ENCODE measurements at places on chromosomes 2 and 18.

DNA sequence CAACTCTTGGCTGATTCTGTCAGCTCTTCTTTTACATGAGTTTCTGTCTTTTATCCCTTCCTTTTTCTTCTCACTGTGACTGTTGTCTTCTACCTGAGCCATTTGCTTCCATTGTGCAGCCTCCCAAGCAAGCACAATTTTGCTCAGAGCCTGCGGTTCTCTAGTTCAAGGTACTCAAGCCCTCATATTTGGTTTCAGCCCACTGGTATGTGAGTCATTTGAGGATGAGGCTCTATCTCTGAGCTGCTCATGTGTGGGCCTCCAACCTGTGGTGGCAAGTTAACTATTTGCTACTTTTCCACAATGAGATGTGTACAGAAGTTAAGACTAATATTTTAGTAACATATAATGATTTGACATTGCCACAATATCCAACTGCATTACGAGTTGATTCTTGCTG lies 183.0 kb downstream of the PHLPP1 start:
- DNase-seq: no peak

GRCh38 chr2:42840760-42841159 lies 48.4 kb upstream of the HAAO start:
- DNase-seq: no peak

DNA sequence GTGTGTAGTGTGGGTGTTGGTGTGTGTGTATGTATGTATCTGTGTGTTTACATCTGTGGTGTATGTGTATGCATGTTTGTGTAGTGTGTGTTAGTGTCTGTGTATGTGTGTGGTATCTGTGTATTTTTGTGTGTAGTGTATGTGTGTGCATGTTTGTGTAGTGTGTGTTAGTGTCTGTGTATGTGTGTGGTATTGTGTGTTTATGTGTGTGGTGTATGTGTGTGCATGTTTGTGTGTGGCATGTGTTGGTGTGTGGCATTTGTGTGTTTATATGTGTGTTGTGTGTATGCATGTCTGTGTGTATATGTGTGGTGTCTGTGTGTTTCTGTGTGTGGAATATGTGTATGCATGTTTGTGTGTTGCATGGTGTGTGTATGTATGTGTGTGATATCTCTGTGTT lies 96.4 kb downstream of the CMPK2 start:
- DNase-seq: no peak

DNA sequence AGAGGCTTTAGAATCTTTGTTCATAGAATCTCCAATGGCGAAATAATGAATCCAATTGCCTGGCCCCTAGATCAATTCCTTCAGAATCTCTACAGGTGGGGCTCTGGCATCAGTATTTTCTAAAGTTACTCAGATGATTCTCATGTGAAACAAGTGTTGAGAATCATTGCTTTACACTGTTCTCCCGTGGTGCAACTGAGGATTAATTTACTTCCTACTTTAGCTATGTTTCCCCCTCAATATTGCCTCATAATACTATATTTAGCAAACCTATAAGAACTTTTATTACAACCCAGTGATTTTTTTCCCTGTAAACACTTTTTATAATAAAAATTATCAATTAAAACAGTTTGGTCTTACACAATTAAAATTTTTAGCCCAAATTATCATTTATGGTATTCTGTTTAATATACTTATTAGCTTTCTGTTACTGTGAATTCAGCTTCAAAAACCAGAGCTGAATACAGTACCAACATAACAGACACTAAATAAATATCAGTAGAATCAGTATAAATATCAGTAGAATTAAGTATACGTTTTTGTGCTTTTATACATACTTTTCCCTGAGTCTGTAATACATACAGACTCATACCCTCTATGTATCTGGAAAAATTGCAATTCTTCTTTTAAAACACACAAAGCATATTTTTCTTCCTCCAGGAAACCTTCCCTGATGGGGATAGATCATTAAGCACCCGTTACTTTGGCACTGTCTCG lies 20.8 kb downstream of the SLC38A11 start:
- DNase-seq: no peak

- no peak for DNase-seq
Observed at GRCh38 chr2:215914777-215915165, 98.6 kb downstream of the MREG start.

- peak; percentile 83 for DNase-seq
Observed at GRCh38 chr2:217434180-217434975, 568.4 kb downstream of the TNS1 start.

DNA sequence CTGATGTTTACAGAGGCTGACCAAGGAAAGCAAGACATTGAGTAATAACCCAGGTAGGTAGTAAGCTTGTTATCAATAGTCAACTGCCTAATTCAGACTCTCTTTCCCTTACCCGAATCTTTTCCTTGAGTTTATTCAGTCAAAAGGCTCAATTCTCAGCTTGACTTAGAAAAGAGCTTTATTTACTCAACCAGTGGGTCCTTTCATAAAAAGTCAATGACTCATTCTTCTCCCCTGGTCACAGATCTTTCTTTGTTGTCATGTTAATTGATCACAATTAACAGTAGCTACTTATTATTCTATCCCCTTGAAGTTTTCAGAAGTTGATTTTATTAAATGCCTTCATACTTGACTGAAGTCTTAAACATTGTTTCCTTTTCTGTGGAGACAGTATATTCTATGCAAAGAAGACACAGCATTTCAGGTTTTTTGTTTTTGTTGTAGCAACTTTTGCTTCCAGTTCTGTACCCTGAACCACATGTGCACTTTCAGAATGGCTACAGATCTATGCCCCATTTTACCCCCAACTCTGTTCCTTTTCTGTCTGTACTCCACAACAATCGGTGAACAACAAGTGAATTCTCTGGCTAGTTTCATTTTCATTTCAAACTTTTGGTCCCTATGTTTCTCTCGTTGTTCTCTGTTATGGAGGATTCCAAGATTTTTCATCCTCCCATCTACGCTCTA lies 428.3 kb downstream of the NCKAP5 start:
- DNase-seq: no peak

DNA sequence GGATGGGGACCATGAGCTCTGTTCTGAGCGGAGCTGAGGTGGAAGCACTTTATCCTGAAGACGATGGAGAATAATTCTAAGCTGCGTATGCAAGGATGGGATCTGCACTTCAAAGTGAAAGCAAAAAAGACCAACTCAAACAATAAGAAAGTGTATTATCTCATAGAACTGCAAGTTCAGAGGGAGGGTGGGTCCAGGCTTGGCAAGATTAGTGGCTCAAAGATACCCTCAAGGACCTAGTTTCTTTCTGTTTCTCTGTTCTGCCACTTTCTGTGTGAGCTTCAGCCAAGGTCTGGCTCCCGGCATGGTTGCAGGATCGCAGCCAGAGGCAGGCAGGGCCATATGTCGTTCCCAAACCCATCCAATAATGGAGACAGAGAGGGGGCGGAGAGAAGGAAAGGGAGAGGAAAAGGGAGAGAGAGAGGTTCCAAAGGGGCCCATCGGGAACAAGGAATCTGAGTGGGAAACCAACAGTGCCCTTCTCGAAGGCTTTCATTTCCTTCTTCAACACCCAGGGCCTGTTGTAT lies 169.2 kb upstream of the NCK2 start:
- no peak for DNase-seq

DNA sequence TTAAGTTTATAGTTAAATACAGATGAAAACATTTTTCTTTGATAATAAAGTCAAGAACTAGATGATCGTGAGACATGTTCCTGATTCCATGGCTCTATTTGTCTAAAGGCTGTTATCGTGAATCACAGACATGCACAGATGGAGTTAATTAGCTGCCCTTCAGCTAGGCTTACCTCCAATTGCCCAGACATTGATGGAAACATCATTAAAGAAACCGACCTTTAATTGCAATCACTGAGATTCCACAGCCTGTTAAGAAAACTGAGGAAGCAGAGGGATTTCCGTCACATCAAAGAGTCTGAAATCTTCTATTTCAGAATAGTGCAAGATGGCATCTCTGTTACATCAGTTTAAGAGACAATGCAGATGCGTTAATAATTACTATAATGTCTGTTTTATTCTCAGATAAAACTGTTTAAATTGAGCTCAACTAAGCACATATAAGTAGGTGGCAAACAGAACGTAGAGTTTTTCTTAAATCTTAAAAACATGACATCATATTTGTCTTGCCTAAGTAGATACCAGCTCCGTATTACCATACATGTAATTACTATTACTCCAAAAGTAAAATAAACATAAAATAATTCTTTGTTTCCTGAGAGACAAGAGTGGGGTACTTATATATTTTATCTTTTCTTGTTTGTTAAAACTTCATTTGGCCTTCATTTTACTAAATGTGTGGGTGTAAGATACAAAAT lies 23.9 kb upstream of the CRACDL start:
- DNase-seq: no peak

- no peak for DNase-seq
Observed at GRCh38 chr18:6730416-6731221, 1.1 kb downstream of the ARHGAP28 start.

GRCh38 chr2:56244911-56245530 lies 61.2 kb downstream of the CCDC85A start:
- no peak for DNase-seq

- peak; percentile 29 for DNase-seq
Observed at GRCh38 chr2:2524348-2524941, 193.4 kb upstream of the MYT1L start.

GRCh38 chr18:59646963-59647307 lies 50.3 kb downstream of the CCBE1 start:
- no peak for DNase-seq

DNA sequence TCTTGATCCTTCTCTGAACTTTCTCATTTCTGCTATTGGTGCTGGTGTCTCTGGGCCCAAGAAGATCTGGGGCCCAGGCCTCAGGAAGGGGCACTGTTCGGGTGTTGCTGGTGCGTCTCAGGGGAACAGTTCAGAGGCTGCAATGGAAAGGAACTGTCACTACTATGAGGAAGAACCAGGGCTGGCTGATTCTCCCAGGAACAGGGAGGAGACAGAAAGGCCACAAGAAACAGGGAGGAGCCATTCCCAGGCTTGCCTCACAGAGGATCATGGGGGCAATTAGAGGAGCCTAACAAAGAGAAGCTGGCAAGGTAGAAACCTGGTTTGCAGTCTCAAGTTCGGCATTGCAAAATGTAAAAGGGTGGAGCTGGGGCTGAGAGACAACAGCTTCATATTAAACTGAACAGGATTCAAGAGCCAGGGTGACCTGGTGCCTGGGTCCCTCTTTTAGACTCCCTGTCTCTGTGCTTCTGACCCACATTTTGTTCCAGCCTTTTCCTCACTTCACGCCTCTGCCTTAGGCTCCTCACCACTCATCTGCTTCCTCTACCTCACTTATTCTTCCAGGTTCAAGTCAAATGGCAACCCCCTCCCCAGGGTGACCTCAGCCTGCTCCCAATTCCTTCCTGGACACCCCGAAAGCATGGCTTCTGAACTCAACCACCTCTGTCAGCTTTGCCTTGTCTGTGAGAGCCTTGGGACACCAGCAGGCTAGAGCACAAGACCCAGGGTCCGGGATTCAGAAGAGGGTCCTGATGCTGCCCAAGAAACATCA lies 58.4 kb downstream of the GYPC start:
- DNase-seq: no peak

- no peak for DNase-seq
Observed at GRCh38 chr2:85718009-85718391, 23.8 kb downstream of the GNLY start.

DNA sequence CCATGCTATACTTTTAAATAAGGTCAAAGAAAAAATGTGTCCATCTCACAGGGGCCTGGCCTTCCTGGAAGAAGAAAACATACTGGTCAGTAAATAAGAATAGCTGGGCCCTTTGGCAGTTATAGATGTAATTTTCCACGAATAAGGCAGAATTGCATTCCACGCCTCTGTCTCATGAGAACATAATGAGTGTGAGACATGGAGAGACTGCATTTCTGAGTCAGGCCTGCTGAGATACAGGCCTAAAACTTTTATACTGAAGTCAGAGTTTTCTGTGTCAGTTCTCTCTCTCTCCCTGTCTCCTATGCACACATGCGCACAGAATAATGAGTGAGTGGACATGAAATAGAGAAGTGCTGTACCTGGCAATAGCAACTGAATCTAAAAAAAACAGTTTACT lies 20.4 kb upstream of the IL1R1 start:
- DNase-seq: no peak

GRCh38 chr18:44916429-44917207 lies 235.9 kb downstream of the SETBP1 start:
- DNase-seq: no peak

DNA sequence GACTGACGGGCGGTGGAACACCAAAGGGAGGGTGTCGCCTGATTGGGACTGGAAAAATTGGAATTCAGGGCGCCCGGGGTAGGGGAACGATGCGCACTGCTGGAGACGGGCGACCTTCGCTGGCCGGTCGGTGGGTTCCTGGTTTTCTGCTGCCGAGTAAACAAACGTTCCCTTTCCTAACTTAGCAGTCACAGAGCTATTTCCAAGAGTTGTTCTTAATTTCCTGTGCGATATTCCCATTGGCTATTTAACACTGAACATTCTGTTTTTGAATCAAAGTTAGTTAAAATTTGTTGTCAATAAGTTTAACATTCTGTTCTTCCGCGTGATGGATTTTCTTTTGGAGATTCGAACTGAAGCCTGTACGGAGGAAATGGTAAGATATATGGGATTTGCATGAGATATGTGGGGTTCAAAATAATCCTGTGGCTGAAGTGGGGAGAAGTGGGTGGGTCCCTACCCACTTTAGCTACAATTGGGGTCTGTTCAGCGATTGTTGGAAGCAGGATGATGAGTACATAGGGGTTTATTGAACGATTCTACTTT lies 862 bp downstream of the C18orf54 start:
- DNase-seq: no peak

DNA sequence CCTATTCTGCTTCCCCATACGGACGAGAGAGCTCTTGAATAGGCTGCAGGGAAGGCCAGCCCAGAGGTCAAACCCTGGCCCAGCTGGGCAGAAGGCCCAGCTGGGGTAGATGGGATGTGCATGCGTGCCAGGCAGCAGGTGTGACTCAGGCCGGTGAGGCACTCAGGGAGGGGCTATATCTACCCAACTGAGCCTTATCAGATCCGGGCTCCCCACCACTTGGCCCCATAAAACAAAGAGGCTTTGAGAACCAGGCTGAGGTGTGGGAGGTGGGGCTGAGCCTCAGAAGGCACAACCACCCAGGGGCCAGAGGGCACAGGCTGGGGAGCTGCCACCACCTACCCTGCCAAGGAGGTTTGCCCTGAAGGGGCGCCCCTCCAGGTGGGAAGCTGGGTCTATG lies 8.0 kb upstream of the CFAP65 start:
- no peak for DNase-seq

DNA sequence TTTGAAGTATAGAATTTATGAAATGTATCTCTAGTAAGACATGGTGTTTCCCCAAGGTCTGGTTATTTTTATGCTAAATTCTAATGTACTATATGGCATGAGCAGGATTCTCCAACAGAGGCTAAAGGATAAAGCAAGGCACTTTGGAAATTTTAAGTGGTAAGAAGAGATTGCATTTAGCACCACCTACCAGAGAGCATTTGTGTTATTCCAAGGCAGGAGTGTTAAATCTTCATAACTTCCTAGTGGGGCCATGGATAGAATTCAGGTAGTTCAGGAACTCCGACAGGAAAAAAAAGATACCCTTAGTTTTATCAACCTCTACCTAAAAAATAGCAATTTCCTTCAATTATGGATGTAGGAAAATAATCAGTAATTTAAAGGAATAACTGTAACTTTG lies 497.4 kb upstream of the CRIM1 start:
- no peak for DNase-seq
